Neural progenitor cell (in vitro differentiated cells): ENCODE measurements at places on chromosomes 12 and 14.

GRCh38 chr14:45144658-45145057, 8.9 kb downstream of the FANCM start:
- no peak for DNase-seq

- DNase-seq: no peak
These were observed 1306.3 kb upstream of the TMEM132C start for GRCh38 chr12:126960709-126961108.

GRCh38 chr12:14199455-14200198, 165.9 kb upstream of the ATF7IP start:
- DNase-seq: no peak

DNA sequence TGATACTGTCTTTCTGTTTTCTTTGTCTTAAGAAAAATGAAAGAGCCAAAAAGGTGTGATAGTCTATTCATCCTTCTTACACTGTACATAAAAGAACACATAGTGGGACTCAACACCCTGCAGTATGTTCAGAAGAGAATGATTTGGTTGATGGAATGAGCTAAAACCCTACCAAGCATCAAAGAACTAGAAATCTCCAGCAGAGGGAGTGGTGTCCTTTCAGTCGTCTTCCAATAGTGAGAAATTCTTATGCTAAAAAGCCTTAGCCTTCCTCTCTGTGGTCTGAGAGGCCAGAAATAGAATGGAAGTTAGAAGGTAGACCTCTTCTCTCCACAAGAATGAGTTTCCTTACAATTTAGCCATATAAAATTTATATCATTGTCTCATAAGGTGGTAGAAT, 393.4 kb upstream of the SEL1L start:
- DNase-seq: peak; percentile 26

- no peak for DNase-seq
These were observed 420.8 kb downstream of the EGLN3 start for GRCh38 chr14:33529787-33530757.

GRCh38 chr12:52382854-52383253, 2.6 kb downstream of the KRT84 start:
- DNase-seq: no peak

- DNase-seq: peak; percentile 94
These were observed at the start of gene NFE2 for GRCh38 chr12:54300732-54301427. NFE2 (minus strand) TSS chr12:54301015; CDS start chr12:54295248, 5,767 bp downstream.

DNA sequence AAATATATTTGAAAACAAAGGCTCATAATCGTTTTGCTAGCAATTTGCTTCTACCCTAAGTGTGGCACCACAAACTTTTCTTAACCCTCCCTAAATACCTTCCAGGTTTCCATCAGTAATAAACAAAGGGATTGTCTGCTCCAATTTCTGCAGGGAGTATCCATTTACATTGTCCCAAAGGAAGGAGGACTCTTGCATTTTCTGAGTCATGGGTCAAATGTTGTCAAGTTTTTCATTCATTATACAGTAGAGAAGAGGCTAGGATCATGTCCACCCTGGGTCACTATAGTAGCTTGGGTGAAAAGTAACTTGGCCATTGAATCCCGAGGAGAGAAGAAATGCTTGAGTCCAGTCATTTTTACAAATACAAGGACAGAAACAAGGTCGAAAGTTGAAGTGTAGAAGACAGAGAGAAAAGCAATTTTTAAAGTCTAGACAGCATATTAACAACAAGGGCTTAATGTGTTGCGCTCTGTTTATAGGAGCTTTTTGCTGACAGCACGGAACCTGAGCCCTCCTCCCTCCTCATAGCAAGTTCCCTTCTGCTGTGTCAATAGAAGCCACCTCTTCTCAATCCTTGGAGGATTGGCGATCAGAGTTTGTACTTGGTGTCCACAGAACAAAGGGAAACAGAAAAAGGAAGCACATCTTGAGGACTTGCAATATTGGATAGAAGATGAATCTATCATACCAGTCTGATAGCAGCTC, 53.1 kb downstream of the TMEM30B start:
- DNase-seq: no peak

DNA sequence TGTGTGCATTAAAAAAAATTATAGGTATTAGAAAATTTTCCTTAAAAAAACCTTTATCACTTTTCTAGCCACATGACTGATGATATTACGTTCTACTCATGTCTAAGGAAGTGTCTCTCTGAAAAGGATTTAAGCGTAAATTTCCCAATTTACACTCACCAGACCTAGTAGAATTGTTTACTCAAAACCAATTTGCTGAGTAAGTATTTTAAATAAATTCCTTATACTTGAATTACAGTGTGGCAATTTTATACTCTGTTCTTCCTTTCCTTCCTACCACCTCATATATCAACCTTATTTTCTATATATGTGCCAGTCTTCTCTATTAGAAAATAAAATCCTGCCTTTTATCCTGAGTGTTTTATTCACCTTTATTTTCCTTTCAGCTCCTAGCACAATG, 1035.1 kb downstream of the TRHDE start:
- DNase-seq: no peak

DNA sequence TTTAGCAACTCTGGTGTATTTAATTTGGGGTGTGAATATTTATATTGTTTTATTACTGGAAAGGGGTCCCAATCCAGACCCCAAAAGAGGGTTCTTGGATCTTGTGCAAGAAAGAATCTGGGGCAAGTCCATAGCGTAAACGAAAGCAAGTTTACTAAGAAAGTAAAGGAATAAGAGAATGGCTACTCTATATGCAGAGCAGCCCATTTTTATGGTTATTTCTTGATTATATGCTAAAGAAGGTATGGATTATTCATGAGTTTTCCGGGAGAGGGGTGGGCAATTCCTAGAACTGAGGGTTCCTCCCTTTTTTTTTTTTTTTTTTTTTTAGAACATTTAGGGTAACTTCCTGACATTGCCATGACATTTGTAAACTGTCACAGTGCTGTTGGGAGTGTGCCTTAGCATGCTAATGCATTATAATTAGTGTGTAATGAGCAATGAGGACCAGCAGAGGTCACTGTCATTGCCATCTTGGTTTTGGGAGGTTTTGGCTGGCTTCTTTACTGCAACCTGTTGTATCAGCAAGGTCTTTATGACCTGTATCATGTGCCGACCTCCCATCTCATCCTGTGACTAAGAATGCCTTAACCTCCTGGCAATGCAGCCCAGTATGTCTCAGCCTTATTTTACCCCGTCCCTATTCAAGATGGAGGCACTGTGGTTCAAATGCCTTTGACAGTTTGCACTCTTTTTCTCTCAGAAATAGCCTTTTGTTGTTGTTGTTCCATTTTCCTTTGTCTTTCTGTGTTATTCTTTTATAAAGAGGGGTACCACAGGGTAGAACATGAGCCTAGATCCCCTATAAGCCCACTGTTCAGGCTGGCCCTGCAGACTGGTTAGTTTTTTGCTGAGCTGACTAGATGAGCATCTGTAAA, 75.5 kb upstream of the DCD start:
- peak; percentile 34 for DNase-seq

GRCh38 chr12:24500831-24501230, 448.1 kb downstream of the BCAT1 start:
- DNase-seq: no peak

DNA sequence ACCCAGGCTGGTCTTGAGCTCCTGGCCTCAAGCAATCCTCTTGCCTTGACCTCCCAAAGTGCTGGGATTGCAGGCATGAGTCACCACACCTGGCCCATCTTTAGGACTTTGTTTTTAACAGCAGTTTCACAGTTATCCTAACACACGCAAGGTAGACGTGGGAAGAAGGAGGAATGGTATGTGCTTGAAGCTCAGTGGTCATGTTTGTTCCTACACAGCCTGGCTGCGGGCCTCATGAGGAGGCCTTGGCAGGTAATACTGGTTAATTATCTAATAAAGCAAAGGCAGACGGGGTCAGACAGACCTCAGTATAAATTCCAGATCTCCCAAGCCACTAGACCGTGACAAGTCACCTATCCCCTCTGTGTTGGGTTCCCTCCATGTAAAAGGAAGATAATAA, 271.8 kb downstream of the PCNX1 start:
- no peak for DNase-seq

DNA sequence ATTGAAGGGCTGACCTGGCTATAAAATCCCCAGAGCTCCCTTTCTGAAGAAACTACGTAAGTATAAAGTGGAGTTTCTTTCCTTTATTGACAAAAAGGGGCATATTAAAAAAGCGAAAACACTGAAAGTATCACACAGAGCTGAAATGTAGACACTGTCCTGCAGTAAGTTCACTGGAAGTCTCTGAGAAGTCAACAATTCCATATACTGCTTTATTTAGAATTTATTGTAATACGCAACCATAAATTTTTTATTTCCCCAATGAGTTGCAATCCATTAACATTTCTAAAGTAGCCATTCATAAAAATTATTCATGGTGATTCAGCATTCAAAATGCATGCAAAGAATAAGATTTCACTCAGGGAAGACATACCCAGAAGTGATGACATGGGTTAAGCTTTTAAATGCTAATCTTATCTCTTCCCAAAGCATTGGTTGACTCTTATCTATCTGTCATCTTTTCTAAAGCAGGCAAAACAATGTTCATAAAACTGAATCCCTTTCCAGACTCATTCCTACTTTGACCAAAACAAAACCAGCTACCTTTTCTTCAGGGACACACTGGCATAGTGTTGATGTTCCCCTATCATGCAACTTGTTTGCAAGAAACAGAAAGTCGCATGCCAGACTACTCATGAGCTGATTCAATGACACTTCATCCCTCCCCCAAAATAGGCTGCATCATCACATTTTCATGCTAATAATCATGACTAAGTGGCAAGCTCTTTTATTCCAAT, 17.3 kb downstream of the KITLG start:
- no peak for DNase-seq

DNA sequence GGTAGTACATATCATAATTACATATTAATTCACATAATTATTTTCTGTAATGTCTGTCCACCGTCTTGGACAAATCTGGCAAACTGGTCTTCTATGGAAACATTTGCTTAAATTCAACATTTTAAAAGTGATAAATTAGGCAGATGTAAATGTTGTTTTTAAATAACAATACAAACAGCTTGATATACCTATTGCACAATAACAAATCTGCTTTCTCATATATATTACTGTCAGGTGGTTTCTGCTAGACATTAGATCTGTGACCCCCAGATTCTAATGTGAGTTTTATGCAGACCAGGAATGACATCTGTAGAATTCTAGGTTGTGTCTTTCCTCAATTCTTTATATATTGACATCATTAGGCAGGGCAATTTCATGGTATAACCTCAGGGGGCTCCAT, 173.3 kb downstream of the CCDC59 start:
- no peak for DNase-seq

DNA sequence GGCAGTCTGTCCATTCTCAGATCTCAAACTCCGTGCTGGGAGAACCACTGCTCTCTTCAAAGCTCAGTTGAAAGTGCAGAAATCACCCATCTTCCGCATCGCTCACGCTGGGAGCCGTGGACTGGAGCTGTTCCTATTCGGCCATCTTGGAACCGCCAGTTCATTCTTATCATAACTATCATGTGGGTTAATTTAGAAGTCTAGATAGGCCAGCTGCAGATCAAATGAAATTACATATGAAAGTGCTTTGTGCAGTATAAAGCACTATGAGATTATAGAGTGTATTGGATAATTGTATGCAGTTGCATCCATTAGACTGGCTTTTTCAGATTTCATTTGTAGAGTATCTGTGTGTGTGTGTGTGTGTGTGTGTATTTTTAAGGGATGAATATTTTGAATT, 57.8 kb downstream of the PRORP start:
- DNase-seq: no peak

GRCh38 chr12:6199531-6200255, 507 bp upstream of the CD9 start:
- peak; percentile 80 for DNase-seq

- DNase-seq: no peak
These were observed 4.5 kb downstream of the UBC start for GRCh38 chr12:124909831-124910560.

GRCh38 chr12:123042833-123043232, 62.4 kb downstream of the ARL6IP4 start:
- DNase-seq: no peak

GRCh38 chr12:68245180-68246021, 8.0 kb downstream of the IL22 start:
- DNase-seq: peak; percentile 47

DNA sequence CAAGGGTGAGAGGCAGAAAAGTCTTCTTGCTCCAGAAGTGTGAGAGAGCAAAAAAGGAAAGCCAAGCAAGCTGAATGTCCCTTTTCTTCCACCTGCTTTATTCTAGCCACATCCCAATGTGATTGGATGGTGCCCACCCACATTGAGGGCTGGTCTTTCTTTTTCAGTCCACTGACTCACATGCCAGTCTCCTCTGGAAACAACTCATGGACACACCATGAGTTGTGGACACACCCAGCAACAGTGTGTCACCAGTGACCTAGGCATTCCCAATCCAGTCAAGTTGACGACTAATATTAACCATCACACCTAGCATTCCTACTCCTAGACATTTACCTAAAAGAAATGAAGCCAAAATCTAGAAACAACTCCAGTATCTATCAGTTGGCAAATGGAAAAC, 7.2 kb upstream of the DICER1 start:
- no peak for DNase-seq

GRCh38 chr12:108477055-108477880, 37.8 kb upstream of the FICD start:
- DNase-seq: no peak

DNA sequence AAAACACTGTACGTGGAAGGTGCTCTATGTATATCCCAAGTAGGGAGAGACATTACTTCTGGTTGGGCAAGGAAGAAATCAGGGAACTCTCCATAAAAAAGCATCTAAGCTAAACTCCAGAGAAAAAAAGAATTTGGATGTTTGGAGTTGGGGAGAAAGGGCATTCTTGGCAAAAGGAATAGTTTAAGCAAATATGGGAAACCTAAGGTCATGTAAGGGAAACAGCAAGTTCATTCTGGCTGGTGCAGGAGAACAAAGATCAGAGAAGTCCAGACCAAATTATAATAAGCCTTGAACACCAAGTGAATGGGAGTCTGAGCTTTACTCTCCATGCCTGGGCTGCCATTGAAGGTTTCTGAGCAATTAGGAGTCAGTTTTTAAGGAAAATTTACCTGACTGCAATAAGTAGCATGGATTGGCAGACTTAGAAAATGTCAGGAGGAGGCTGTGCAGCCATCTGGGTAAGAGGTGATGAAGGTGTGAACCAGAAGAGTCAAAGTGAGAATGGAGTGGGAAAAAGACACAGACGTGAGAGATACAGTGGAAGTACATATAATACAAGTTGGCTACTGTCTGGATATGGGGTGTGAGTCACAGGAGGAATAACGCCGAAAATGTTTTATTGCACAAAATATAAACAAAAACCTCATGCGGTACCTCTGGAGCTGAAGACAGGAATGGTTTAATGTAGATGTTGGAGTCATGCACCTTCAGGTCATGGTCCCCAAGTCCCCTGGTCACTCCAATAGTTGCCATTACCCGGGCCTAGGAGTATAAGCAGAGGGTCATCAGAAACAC, 222.6 kb downstream of the MON2 start:
- no peak for DNase-seq

- DNase-seq: no peak
These were observed 6.7 kb upstream of the PPP4R3A start for GRCh38 chr14:91516663-91517388.

DNA sequence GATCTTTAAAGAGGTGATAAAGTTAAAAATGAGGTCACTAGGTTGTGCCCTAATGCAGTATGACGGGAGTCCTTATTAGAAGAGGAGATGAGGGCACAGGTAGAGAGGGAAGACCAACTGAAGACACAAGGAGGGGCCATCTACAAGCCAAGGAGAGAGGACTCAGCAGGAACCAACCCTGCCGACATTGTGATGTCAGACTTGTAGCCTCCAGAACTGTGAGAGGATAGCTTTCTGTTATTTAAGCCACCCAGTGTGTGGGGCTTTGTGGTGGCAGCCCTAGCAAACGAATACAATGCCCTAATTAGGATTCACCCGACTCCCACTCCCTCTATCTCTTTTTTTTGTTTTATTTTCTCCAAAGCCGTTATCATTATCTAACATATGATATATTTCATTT, 7.9 kb upstream of the IL26 start:
- peak; percentile 52 for DNase-seq
